ENCODE measurements at places on chromosomes 5 and 9. TPM values are rescaled to one million over a fixed set of nuclear protein-coding genes. Genes with fewer than 3 reads are reported as not detected.

The FBXL7 gene
- total RNA-seq: 9.6 TPM

- H3K36me3 ChIP-seq: no peaks in the 10 kb centered on the region
- DNase-seq: no peak
- H3K4me3 ChIP-seq: no peak overlapping the region
- H3K27me3 ChIP-seq: no peaks in the 10 kb centered on the region
Measured at GRCh38 chr5:72692231-72692637, 124.2 kb upstream of the TNPO1 start.

DNA sequence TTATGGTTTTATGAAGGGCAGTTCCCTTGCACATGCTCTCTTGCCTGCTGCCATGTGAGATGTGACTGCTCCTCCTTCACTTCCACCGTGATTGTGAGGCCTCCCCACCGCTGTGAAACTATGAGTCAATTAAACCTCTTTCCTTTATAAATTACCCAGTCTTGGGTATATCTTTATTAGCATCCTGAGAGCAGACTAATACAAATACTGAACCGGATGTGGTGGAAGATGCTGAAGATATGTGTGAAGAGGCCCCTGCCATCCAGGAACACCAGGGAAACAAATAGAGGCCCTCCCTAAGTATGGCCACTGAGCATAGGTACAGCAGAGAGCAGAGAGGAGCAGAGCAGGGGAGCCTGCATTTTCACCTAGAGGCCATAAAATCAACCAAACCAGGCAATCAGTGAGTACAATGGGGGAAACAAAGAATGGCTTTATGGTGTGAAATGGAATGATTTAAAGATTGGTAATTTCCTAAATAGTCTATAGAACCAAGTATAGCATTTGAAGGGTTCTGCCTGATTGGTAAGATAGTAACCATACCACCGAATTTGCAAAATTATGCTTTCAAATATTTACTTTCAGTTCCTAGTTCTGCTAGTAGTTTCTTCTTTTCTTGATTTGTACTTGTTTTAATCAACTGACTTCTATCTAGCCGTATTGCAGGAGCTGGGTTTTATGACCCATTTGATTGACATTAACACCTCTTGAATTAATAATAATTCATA, 421.6 kb downstream of the IRX1 start:
- H3K27me3 ChIP-seq: no peaks in the 10 kb centered on the region
- H3K4me1 ChIP-seq: no peaks in the 10 kb centered on the region
- no peak for DNase-seq
- H3K27ac ChIP-seq: no peak overlapping the region
- no peak overlapping the region for H3K4me3 ChIP-seq

DNA sequence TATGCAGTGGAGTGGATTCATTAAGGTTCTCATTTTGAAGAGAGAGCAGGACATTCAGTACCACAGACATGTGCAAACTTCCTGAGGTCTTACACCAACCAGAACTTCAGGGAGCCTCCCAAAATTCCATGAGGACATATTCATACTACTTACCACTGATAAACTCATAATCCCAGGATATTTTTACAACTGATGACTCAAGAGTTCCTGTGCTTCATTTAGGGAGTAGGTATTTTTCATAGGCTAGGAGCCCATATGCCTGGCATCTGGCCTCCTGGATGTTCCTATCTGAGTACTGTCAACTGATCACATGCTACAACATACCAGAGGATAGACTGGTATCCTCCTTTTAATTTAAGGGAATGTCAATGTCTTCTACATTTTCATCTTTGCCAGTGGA, 578.0 kb downstream of the EFNA5 start:
- no peak overlapping the region for H3K27ac ChIP-seq
- DNase-seq: no peak
- H3K27me3 ChIP-seq: no peaks in the 10 kb centered on the region
- peaks cover 6% of the 10 kb centered on the region for H3K4me1 ChIP-seq
- H3K36me3 ChIP-seq: no peaks in the 10 kb centered on the region
- no peak overlapping the region for H3K4me3 ChIP-seq

- no peaks in the 10 kb centered on the region for H3K36me3 ChIP-seq
- no peak for DNase-seq
- no peak overlapping the region for H3K27ac ChIP-seq
- H3K4me3 ChIP-seq: no peak overlapping the region
- H3K4me1 ChIP-seq: no peaks in the 10 kb centered on the region
- no peaks in the 10 kb centered on the region for H3K27me3 ChIP-seq
Measured at GRCh38 chr5:10122076-10122726, 127.5 kb downstream of the ATPSCKMT start.

DNA sequence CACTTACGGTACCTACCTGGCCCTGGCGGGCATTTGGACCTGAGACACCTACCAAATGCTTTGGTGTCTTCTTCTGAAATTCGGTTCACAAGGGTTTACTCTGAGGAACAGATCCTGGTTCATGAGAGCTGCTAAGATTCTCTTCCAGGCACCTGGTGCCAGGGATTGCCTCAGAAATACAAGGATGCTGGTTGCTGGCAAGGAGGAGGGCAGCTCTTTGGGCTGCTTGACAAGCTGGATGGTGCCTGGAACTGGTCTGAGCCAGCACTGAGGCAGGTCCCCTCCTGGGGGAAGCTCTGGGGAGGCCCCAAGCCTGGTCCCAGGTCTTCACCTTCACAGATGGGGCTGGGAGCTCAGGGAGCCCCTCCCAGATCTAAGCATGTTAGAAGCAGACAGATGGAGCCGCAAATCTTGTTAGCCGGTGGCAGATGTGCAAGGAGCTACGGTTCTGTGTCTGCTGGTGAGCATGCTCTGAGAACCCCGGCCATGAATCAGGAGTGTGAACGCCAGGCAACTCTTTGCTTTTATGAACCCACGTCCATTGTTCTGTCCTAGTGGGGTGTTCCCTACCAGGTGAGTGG, 16.3 kb downstream of the FABP6 start:
- no peaks in the 10 kb centered on the region for H3K27me3 ChIP-seq
- no peaks in the 10 kb centered on the region for H3K4me1 ChIP-seq
- no peak for DNase-seq
- H3K4me3 ChIP-seq: no peak overlapping the region
- no peaks in the 10 kb centered on the region for H3K36me3 ChIP-seq

GRCh38 chr9:122642226-122642625, 15.2 kb downstream of the OR1B1 start:
- no peaks in the 10 kb centered on the region for H3K4me1 ChIP-seq
- no peaks in the 10 kb centered on the region for H3K27me3 ChIP-seq
- H3K36me3 ChIP-seq: no peaks in the 10 kb centered on the region
- no peak for DNase-seq
- no peak overlapping the region for H3K27ac ChIP-seq

GRCh38 chr5:155948576-155948975, 378.4 kb upstream of the SGCD start:
- no peak overlapping the region for H3K4me3 ChIP-seq
- H3K27ac ChIP-seq: no peak overlapping the region

DNA sequence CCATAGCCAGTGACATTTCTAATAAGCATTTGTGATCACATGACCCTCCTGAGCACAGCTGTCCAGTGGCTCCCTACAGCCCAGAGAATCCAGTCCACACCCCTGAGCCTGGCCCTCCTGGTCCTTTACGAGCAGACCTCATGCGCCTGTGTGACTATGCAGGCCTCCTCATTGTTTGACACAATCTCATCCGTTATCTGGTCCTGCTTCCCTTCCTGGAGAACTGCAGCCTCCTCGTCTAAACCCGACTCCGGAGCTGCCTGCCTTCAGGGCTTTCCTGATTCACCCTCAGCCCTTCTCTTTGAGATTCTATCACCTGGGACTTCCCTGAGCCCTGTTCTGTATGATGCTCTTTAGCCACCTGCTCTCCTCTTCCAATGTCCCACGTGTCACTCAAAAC, 79.7 kb downstream of the GPR21 start:
- no peak overlapping the region for H3K27ac ChIP-seq
- H3K27me3 ChIP-seq: no peaks in the 10 kb centered on the region
- peaks cover 3% of the 10 kb centered on the region for H3K36me3 ChIP-seq
- peaks cover 6% of the 10 kb centered on the region for H3K4me1 ChIP-seq

The TCF7 gene
- 3.7 TPM for total RNA-seq

DNA sequence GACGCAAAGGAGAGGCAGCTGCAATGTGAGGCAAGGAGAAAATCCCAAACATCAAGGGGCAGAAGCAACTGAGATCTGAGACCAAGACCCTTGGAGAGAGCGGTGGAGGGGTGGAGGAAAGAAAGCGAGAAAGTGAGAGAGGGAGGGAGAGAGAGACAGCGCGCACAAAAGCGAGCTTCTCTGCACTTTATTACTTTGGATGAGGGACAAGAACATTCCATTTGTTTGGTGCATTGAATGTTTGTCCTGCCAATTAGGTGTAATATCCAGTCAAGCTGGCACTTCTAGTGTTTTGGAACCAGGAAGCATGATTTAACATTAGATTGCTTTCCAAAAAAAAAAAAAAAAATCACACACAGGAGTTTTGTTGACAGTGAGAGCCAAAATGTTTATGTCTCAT, 1.4 kb downstream of the CAST start:
- no peaks in the 10 kb centered on the region for H3K36me3 ChIP-seq
- peaks cover 7% of the 10 kb centered on the region for H3K4me1 ChIP-seq
- no peak overlapping the region for H3K27ac ChIP-seq
- no peak for DNase-seq
- peak overlapping the region; percentile 86 for H3K4me3 ChIP-seq

The CMYA5 gene
- total RNA-seq: 12.3 TPM

DNA sequence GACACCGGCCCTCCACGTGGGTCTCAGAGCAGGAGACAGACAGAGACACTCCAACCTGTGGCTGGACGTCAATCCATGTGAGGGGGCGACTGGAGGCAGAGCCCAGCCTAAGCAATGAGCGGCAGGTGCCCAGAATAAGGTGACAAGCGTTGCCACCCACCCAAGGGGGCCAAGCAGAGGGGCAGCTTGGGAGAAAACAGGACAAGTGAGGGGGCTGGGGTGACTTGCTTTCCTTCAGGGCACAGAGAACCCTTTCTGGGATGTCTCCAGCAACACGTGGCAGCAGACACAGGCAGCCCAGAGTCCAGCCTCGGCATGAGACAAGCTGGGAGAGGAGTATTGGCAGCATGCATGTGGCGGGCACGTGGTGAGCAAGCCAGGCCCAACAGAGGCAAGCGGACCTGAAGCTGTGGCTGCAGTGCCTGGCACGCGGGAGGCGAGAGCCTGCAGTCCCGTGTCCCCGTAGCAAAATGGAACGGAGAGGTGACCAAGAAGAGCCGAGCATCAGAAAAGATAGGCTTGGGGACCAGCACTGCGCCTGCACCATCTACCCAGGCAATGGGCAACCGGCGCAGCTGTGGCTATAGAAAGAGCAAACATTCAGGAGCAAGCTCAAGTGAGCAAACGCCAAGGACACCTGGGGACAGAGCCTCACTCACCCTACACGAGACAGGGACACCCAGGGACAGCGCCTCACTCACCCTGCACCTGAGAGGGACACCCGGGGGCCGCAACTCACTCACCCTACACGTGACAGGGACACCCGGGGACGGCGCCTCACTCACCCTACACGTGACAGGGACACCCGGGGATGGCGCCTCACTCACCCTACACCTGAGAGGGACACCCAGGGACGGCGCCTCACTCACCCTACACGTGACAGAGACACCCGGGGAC, 6.2 kb downstream of the TERT start:
- no peak overlapping the region for H3K27ac ChIP-seq
- no peaks in the 10 kb centered on the region for H3K36me3 ChIP-seq
- no peak for DNase-seq
- no peaks in the 10 kb centered on the region for H3K4me1 ChIP-seq
- H3K4me3 ChIP-seq: no peak overlapping the region

DNA sequence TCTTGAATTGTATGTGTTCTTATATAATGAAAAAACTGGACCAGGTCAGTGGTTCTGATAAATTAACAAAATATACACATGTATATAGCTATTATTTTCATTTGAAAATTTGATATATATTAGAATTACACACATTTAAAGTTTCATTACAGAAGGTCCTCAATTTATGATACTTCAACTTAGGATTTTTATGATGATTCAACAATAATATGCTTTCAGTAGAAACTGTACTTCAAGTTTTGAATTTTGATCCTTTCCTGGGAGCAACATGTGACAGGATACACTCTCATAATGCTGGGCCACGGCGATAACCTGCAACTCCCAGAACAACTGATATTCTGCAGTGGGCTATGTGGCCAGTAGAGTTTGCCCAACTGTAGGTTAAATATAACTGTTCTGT, 344.7 kb downstream of the TAF11L14 start:
- no peak for DNase-seq
- H3K4me3 ChIP-seq: no peak overlapping the region
- H3K27me3 ChIP-seq: no peaks in the 10 kb centered on the region
- H3K4me1 ChIP-seq: no peaks in the 10 kb centered on the region
- H3K36me3 ChIP-seq: no peaks in the 10 kb centered on the region
- no peak overlapping the region for H3K27ac ChIP-seq

The PCDHB15 gene
- 8.0 TPM for total RNA-seq

DNA sequence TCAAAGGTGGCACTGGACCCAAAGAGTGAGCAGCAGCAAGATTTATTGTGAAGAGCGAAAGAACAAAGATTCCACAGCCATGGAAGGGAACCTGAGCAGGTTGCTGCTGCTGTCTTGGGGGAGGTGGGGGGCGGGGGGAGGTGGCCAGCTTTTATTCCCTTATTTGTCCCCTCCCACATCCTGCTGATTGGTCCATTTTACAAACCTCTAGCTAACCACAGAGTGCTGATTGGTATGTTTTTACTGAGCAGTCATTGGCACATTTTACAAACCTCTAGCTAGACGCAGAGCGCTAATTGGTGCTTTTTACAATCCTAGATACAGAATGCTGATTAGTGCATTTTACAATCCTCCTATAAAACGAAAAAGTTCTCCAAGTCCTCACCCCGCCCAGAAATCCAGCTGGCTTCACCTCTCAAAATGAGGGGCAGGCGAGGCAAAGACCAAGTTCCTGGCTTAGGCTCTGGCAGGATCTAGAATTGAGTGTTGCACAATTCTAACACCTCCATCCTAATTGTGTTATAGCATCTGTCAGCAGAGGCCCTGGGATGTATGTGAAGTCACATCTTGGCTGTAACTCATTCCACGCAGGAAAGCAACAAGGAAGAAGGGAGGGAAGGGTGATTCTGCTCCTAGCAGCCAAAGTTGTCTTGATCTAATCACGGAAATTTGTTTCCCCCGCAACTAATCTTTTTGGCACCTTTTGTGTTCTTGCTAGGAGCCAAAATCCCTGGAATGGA, 34.3 kb downstream of the ROR2 start:
- no peak overlapping the region for H3K4me3 ChIP-seq
- H3K27me3 ChIP-seq: no peaks in the 10 kb centered on the region
- no peak overlapping the region for H3K27ac ChIP-seq
- no peaks in the 10 kb centered on the region for H3K36me3 ChIP-seq

The BTNL3 gene
- total RNA-seq: 0.71 TPM

DNA sequence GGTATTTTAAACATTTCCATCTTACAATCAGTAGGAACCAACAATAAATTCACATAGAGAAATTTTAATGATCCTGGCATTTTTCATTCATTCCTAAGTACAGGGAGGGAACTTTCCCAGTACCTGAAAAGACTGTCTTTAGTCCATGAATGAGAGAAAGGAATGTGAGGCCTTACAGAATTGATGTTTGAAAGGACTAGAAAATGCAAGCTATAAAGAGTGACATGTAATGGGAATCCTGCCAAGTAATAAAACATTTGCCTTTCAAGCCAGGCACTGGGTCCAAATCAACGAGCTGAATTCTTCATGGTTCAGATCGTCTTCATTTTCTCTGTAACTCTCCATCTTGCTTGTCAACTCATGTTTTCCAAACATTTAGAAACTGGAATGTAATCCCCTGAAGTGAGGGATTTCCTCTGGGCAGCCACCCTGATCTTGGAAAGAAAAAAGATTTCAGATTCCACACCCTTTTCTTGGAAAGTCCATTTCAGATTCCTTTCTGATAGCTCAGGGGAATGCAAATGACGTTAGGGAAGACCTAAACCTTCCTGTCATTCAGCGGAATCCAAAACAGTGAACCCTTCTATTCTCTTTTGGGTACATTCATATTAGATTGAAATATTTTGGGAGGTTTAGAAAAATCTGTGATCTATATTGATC, 315.8 kb downstream of the SH3GL2 start:
- no peaks in the 10 kb centered on the region for H3K4me1 ChIP-seq

The SUSD3 gene
- total RNA-seq: 6.4 TPM
